ENCODE measurements at places on chromosomes 7 and 10. TPM values are rescaled to one million over a fixed set of nuclear protein-coding genes. Genes with fewer than 3 reads are reported as not detected.

Gene SKIDA1
- total RNA-seq: 0.30 TPM

Gene ZNF777
- 15.9 TPM for total RNA-seq

Gene ABCB1
- total RNA-seq: 14.3 TPM

Gene ZRANB1
- 24.3 TPM for total RNA-seq

Gene TRIM50
- total RNA-seq: not detected

Gene CDHR3
- total RNA-seq: 6.5 TPM

Gene GBX1
- total RNA-seq: not detected

Gene TMEM178B
- total RNA-seq: not detected

Gene GDF2
- total RNA-seq: not detected

Gene PPA1
- 51.9 TPM for total RNA-seq

Gene TWIST1
- total RNA-seq: not detected

Gene UNCX
- total RNA-seq: not detected

Gene JAKMIP3
- 1.2 TPM for total RNA-seq

Gene CNPY1
- total RNA-seq: not detected

Gene MASTL
- total RNA-seq: 8.4 TPM

Gene ABCB4
- 1.5 TPM for total RNA-seq

Gene LAMB1
- total RNA-seq: not detected

Gene TFPI2
- not detected for total RNA-seq

Gene CFAP70
- total RNA-seq: 2.5 TPM

Gene GPR146
- 15.9 TPM for total RNA-seq

Gene VWDE
- 3.9 TPM for total RNA-seq

Gene CPA2
- not detected for total RNA-seq

All from naive thymus-derived CD4-positive, alpha-beta T cell (primary cell).